ENCODE measurements at places on chromosomes 16 and 17.

GRCh38 chr17:14341866-14342265, 41.0 kb downstream of the HS3ST3B1 start:
- no peak for DNase-seq

GRCh38 chr17:69348429-69348828, 21.5 kb upstream of the ABCA5 start:
- no peak for DNase-seq

- no peak for DNase-seq
These were observed 13.2 kb downstream of the PRKCB start for GRCh38 chr16:23848958-23849357.

DNA sequence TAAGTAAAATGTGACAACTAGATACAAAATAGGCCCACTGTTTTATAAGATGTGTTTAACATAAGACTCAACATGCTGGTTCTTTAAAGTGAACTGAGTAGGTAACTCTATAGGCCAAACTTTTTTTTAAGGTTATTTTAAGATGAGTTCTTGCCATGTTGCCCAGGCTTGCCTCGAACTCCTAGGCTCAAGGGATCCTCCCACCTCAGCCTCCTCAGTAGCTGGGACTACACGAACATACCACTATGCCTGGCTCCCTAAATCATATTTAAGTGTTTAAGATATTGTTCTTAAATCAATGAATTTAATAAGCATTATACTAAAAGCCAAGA, 69.9 kb downstream of the USP32 start:
- no peak for DNase-seq

DNA sequence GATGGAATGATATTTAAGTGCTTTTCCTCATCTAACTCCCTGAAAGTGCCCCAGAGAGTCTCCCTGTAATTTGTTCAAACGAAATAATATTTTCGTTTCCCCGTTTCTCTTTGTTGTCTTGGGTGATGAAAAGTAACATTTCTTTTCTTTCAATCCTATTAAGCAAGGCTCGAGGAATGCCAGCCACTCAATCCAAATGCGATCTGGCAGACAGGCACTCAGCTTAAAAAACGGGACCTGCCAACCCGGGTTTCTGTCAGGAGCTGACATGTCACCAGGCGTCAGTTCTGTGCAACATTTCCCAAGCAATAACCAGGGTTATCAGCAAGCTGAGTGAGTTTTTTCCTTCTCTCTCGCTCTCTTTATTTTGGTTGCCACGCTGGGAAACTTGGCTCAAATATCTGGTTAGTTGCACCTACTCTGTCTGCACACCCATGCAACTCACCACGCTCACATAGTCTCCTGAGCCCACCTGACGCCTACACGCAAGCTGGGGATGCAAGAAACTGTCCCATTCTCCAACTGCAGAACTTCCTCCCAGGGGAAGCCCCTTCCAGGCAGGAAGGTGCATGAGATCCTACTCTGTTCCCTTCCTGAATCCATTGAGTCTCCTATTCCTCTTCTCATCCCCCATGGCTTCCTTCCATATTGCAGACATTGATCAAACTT, 208.2 kb downstream of the C16orf78 start:
- DNase-seq, result no peak

- no peak for DNase-seq
These were observed 7.5 kb upstream of the CALB2 start for GRCh38 chr16:71350821-71351557.

DNA sequence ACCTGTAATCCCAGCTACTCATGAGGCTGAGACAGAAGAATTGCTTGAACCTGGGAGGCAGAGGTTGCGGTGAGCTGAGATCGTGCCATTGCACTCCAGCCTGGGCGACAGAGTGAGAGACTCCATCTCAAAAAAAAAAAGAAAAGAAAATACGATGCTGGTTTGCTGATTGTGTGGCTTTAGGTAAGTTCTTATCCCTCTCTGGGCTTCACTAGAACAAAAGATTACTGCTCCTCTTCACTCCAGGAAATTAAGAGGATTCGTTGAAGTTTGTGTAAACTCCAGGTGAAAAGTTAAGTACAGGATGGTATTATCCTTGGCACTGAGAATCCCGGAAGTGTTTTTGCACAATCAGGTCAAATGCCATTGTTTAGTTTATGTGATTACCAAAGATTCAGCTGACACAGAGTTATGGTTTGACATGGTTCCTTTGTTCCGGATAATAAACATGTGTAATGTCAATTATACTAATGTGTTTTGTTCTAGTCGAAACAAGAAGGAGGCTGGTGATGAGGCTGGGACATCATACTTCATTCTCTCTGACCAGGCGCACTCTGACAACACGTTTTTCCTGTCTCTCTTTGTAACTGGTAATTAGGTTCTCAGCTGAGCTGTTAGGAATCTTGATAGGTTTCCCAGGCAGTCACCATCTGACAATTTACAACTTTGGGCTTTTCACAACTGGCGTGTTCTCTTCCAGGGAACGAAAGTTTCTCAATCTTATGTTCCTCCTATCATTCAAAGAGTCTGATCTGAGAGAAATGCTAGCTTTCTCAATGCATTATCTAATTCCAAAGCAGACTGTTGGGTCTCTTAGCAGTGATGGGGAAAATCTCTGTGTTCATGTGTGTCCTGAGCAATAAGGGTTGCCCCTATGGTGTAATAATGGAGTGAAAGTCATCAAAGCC, 10.8 kb upstream of the TAOK1 start:
- DNase-seq, result no peak

DNA sequence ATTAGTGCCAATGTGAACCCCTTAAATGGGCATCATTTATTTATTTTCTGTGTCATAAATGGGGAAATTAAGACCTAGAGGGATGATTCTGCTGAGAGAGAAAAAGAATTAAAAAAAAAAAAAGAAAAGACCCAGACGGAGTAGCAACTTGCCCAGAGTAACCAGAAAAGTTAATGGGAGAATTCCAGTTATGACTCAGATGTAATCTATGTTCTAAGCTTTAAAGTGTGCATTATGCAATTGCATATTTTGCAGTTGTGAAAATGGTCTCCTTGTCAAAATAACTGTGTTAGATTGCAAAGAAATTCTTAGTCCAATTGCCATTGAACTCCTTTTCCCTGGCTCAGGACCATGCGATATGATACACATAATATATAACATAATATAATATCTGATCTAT, 38.6 kb upstream of the TBX2 start:
- no peak for DNase-seq

- DNase-seq, result no peak
These were observed 72.7 kb downstream of the GAS7 start for GRCh38 chr17:10125531-10126275.

- DNase-seq, result no peak
These were observed 19.9 kb downstream of the ARL4D start for GRCh38 chr17:43418441-43419374.

DNA sequence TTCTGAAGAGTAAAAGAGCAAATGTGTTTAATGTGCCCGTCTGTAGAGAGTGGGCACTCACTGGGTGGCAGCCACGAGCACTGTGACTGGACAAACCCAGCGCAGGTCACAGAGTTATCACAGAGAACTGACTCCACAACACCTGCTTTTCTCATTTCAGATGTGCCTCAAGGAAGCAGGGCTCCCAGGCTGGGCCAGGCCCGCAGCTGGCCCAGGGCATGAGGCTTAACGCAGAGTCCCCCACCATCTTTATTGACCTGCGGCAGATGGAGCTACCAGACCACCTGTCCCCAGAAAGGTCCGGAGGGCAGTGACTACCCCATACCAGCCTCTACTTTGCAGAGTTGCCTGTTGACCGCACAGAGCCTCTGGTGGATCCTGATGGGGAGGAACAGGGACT, 11.9 kb downstream of the DNAAF8 start:
- no peak for DNase-seq

DNA sequence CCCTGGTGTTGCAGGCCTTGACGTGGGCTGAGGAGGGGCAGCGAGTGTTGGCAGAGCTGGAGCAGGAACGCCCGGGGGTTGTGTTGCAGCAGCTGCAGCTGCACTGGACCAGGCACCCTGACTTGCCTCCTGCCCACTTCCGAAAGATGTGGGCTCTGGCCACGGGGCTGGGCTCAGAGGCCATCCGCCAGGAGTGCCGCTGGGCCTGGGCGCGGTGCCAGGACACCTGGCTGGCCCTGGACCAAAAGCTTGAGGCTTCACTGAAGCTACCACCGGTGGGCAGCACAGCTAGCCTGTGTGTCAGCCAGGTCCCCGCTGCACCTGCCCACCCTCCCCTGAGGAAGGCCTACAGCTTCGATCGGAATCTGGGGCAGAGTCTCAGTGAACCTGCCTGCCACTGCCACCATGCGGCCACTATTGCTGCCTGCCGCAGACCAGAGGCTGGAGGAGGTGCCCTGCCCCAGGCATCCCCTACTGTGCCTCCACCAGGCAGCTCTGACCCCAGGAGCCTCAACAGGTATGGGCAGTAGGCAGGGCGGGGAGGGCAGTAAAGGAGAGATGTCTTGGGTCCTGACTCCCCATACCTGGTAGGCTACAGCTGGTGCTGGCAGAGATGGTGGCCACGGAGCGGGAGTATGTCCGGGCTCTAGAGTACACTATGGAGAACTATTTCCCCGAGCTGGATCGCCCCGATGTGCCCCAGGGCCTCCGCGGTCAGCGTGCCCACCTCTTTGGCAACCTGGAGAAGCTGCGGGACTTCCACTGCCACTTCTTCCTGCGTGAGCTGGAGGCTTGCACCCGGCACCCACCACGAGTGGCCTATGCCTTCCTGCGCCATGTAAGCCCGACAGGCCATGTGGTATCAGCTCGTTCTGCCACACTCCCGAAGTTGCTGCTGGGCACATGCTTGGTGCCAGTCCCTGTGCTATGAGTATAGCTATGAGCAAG, 5.6 kb downstream of the PLEKHG4 start:
- no peak for DNase-seq

GRCh38 chr16:88772871-88773811, 11.9 kb downstream of the PIEZO1 start:
- DNase-seq, result no peak

DNA sequence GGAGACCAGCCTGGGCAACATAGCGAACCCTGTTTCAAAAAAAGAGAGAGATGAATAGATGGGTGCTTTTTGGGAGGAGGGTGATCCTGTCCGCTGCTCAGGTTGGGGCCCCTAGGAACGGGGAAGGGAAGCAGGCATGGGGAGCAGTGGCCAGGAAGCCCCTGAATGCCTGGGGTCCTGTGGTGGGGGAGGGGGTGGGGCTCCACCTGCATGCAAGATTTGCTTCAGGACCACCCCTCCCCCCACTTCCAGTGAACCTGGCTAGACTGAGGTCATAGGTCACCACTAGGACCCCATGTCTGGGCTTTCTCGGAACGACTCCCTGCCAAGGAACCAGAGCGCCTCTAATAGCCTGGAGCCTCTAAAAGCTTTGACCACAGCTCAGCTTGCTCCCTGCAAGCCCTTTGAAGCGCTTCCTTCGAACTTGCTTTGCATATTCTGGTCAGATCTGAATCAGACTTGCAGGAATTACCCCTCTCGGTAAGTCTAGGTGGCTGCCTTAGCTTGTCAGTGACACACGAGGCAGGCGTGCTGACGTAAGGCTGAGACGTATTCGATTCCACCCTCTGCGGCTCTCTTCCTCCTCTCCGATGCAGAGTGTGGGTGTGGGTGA, 3.7 kb downstream of the SOCS3 start:
- peak; percentile 81 for DNase-seq

GRCh38 chr17:63675607-63676546, 24.0 kb downstream of the LIMD2 start:
- no peak for DNase-seq

DNA sequence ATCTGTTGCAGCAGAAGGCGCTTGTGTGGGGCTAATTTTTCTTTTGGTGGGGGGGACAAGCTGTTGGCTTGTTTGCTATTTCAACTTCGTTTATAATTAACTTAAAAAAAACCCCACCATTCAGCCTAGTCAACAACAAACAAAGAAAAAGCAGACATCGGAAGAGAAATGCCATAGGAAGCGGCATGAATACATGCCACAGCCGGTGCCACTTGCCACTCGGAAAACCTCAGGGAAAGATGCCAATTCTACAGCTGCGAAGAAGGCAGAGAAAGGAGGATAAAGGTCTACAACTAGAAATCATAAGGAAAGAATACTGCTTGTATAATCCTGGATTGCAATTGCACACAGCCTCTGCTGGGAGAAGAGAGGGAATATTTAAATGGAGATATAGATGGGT, 254.4 kb upstream of the PMFBP1 start:
- no peak for DNase-seq

GRCh38 chr16:88554711-88555264, 15.4 kb upstream of the ZC3H18 start:
- no peak for DNase-seq

- DNase-seq, result no peak
These were observed 732.5 kb upstream of the RBFOX1 start for GRCh38 chr16:6600167-6600566.

- DNase-seq, result no peak
These were observed 28.7 kb upstream of the ENPP7 start for GRCh38 chr17:79702034-79702433.

GRCh38 chr17:1568950-1569810, 6.6 kb upstream of the PITPNA start:
- no peak for DNase-seq

Data from stimulated activated CD8-positive, alpha-beta memory T cell treated with anti-CD3 and anti-CD28 coated beads, Interleukin-2, amount 100 ng/mL, for 48 hours (primary cell).